Lower leg skin (tissue), 4 donors: ENCODE measurements at places on chromosomes 1 and 21. TPM values are rescaled to one million over a fixed set of nuclear protein-coding genes. Genes with fewer than 3 reads are reported as not detected.

Gene CELA2A
- total RNA-seq, result not detected

Gene B4GALT3
- total RNA-seq, result 40.9 TPM

Gene F11R
- total RNA-seq, result 92.7 TPM

Gene GABRD
- 1.1 TPM for total RNA-seq

Gene RNF186
- not detected for total RNA-seq

Gene RHEX
- 0.93 TPM for total RNA-seq

Gene MTR
- 16.3 TPM for total RNA-seq

Gene L1TD1
- not detected for total RNA-seq

Gene IARS2
- 62.3 TPM for total RNA-seq

Gene TMPRSS15
- total RNA-seq, result not detected

Gene FCRL2
- not detected for total RNA-seq

Gene SERINC2
- total RNA-seq, result 58.2 TPM

Gene C8B
- not detected for total RNA-seq

Gene MRPS6
- 23.9 TPM for total RNA-seq

Gene FMO5
- 17.2 TPM for total RNA-seq

Gene ZBTB7B
- 295 TPM for total RNA-seq

Gene HHIPL2
- total RNA-seq, result not detected

Gene GPR52
- 2.0 TPM for total RNA-seq

Gene ZMYND12
- 0.25 TPM for total RNA-seq

Gene FLVCR1
- total RNA-seq, result 9.1 TPM

Gene SASS6
- 0.84 TPM for total RNA-seq

Gene PBX1
- total RNA-seq, result 10.0 TPM

Gene PADI2
- total RNA-seq, result 2.2 TPM

Gene PEX11B
- 28.7 TPM for total RNA-seq

Gene ARHGEF10L
- total RNA-seq, result 122 TPM

Gene PLEKHA6
- total RNA-seq, result 16.4 TPM

Gene PGBD5
- 1.6 TPM for total RNA-seq

Gene IL10
- total RNA-seq, result 0.32 TPM

Gene FALEC
- total RNA-seq, result not detected

Gene RNU1-2
- under 0.01 TPM for total RNA-seq

Gene USH2A
- 0.25 TPM for total RNA-seq

Gene LMX1A
- total RNA-seq, result not detected

Gene FCGR2B
- total RNA-seq, result 6.0 TPM

Gene PLA2G2F
- total RNA-seq, result 29.0 TPM

Gene PADI3
- total RNA-seq, result not detected

Gene DFFB
- 10.3 TPM for total RNA-seq
